Peyer's patch (tissue), 4 donors: ENCODE measurements at places on chromosomes 1 and 21.

- DNase-seq: no peak
Measured at GRCh38 chr1:77583483-77583882, 99.0 kb downstream of the ZZZ3 start.

DNA sequence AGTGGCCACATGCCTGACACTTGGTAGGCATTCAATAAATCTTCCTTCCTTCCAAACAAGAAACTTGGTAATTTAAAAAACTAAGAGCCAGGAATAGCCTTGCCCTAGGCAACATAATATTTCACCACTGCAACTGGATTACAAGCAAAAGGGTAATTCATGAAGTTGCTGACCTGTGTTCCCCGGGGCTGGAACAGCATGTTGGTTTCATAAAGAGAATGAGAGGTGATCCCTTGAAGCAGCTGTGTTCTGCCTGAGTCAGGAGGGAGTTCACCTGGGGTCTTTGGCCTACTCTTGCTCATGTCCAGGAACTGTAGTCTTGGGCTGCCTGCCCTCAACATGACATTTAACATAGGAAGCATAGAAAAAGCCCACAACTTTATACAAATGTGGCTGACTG is 329.0 kb upstream of the DAB1 start:
- no peak for DNase-seq

DNA sequence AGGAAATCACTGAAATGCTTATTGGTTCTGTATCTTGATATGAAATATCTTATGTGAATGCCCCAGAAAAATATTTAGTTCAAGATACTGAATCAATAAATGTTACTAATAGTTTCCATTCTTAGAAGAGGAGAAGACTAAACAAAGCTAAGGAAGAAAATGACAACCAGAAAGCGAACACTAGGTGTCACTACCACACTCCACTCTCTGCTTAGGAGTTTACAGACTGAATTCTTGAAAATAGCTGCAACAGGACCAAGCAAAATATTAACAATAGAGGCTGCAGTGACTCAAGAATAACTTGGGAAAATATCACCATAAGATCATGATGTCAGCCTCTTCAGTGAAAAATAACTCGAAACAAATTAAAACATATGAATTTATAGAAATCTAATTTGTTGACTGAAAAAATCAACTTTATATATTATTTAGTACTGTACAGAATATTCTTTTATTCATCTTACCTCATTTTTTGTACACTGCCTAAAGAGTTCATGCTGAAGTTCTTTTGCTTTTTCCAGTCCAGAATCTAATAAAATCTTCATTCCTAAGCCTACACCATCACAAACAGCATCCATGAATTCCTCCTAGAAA is 61.6 kb downstream of the KIF14 start:
- DNase-seq: no peak

GRCh38 chr1:161044908-161045735 is 655 bp downstream of the USF1 start:
- DNase-seq: peak; percentile 82

DNA sequence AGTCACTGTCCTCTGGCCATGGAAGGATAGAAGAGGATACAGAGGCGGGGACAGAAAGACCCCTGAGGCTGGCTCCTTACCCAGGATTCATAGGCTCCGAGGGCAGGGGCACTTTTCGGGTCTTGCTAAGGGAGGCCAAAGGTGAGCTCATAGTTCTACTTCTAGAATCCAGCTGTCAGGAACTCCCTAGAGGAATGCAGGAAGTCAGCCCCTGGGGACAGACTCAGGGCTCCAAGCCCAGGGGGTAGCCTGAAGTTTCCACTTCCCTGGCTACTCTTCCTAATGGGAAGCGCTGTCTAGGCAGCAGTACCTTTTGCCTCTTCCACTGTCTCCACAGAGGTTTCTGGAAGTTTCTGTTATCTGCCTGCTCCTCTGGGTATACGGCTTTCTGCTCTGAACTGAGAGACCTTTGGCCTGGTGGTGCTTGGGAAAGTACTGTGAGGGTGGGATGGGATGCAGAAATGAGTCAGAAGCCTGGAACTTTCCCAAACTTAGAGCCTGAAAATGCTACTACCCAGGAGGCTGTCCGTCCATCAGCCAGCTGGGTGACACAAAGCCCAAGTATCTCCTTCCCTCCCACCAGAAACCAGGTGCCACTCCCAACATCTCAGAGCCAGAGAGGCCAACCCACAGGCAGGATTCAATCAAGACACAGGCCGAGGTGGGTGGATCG is 3.6 kb downstream of the UBXN11 start:
- no peak for DNase-seq

DNA sequence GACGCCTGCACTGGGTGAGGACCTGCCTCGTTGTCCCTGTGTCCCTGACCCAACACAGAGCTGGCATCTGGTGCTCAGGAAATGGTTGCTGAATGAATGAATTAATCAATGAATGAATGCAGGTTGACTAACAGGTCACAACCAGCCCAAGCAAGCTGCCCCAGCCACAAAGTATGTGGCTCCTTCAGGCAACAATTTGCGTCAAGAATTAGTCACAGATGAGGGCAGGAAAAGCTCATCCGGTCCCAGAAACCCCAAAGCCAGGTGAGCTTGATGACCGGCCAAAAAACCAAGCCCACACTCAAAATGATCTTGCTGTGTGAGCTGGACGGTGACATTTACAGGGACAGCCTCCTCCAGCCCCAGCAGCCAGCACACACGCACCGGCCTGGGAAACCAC is 40.6 kb upstream of the GPR153 start:
- DNase-seq: no peak

DNA sequence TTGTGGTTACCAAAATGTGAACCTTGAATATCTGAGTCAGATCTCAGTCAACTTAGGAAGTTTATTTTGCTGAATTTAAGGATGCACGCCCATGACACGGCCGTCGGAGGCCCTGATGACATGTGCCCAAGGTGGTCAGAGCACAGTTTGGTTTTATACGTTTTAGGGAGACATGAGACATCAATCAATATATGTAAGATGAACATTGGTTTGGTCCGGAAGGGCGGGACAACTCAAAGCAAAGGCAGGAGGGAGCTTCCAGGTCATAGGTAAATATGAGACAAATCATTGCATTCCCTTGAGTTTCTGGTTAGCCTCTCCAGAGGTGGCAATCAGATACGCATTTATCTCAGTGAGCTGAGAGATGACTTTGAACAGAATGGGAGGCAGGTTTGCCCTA is 1.0 kb upstream of the PRMT2 start:
- DNase-seq: no peak

- no peak for DNase-seq
Measured at GRCh38 chr1:23798662-23799142, 1.9 kb downstream of the GALE start.

DNA sequence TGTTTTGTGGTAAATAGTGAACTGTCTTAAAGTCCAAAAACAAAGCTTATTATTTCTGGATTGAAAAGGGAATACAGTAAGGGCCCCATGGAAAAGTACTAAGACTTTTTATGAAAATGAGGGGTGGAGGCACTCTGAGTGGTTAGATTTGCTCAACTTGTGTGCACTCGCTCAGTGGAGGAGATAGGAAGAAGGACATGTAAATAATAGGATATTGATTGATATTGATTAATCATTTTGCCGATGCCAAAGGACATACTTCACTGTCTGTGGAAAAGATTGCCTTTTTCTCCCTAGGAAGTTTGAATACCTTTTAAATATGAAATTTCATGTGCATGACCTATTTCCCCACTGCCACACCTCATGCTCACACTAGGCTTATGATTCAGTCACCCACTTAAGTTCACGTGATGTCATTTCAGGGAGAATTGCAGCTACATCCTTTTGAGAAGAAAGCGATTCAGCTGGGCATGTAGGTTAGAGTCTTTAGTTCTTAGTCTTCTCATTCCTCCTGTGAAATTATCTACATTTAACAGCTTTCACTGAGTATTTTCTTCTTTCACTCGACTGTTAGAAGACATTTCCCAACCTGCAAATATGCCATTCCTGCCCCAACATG is 5.0 kb downstream of the MTR start:
- no peak for DNase-seq

DNA sequence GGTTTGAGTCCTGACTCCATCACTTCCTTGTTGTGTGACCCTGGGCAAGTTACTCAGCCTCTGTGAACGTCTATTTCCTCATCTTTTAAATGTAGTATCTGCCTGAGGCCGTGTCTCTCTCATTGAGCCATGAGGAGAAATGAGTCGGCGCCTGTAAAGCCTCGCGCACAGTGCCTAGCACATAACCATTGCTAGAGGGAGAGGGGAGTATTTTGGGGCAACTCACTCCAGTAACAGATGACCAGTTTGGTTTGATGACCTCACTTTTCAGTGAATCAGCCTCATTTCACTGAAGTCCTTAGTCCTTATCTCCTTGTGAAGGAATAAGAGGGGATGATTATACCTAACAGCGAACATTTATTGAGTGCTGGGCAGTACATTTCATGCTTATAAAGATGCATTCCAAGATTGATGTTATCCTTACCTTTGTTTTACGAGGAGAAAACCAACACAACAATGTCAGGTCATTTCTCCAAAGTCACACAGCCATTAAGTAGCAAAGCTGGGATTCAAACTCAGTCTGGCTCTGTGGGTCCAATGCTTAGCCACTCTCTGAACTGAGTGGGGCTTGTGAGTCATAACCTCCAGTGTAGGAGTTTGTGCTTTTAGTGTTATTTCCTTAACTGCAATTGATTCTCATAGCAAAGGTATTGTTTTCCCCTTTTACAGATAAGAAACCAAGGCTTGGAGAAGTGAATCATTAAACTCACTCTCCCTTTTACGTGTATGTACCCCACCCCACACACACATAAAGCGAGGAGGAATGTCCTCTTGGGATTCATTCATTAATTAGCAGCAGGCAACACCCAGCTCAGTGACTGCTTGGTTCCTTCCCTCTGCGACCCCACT is 25.9 kb downstream of the KCNC4 start:
- no peak for DNase-seq

DNA sequence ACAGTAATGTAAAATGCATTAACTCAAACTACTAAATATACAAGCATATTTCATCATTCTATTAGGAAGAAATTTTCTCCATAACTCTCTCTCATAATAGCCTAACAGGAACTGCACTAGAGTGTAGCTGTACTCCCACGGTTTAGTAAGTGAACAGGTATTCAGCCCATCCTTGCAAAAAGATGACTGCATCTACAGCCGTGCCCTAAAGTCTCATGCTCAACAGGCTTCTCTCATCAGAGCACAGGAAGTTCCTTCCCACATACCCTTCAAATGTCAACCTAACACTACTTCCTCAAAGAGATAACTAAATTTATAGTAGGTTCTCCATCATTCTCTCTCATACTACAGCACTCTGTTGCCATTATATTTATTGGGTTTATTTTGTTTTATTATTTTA is 251.6 kb downstream of the AKT3 start:
- no peak for DNase-seq

DNA sequence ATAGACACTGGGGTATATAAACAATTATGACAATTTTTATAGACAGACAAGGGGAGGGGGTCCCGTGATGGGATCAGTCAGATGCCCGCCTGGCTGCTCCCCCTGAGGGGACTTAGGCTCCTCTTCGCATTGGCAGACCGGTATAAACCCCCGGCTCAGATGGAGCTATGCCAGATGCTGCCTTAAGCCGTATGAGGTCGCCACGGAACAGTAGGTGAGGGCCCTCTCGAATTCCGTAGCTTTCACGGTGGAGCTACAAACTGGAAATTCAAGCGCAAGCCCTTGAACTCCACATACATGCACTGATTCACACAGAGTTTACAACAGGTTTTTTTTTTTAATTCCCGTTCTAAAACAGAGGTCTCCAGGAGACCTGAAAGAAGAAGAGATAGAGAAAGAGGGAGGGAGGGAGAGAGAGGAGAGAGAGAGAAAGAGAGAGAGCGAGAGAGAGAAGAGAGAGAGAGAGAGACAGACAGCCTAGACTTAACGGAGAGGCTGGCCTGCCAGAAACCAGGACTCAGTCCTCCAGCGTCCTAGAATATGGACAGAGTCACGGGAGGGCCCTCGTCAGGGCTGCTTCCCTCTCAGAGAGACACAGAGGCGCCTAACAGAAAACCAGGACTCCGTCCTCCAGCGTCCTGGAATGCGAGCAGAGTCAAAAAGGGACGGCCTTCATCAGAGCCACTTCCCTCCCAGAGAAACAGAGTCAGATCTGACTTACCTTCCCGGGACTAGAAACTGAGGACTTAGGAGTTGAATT is 24.4 kb upstream of the TMEM54 start:
- no peak for DNase-seq

DNA sequence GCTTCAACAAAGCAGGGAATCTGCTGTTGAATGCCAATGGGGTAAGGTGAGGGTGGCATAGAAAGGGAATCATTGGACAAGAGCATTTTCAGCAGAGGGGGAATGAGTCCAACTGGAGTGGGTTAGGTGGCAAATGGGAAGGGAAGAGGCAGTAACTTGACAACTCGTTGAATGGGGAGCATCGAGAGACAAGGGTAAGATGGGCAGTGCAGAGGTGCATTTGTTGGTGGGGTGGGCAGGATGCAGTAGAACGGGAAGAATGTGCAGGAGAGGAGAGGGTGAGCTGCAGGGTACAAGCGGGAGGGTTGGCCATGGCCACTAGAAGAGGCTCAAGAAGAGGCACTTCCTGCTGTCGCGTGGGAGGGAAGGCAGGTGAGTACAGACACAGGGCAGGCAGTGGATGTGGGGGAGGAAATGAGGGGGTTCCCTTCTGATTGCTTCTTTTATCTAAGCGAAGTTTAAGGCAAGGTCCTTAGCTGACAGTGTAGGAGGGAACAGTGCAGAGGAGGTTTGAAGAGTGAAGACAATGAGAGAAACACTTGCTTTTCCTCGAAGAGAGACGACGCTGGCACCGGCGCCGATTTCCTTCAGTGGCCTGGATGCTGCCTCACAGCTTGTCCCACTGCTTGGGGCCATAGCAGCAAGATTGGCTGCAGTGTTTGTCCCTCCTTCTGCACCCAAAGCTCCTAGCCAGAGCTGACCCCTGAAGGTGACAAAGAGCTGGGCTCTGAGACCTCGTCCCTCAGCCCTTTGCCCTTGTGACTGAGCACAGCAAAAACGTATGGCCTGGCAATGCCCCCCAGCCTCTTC is 3.2 kb upstream of the IKBKE start:
- DNase-seq: peak; percentile 32

DNA sequence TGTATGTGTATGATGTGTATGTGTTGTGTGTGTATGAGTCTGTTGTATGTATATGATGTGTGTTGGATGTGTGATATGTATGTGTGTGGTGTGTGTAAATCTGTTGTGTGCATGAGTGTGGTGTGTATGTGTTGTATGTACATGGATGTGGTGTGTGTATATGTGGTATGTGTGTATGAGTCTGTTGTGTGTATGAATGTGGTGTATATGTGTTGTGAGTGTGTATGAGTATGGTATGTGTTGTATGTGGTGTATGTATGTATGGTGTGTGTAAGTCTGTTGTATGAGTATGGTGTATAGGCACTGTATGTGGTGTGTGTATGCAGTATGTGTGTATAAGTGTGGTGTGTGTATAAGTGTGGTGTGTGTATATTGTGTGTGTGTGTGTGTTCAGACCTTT is 95.0 kb downstream of the PLXNA2 start:
- DNase-seq: no peak

- no peak for DNase-seq
Measured at GRCh38 chr1:71166178-71167173, 85.6 kb upstream of the ZRANB2 start.

GRCh38 chr1:230863449-230863848 is 4.9 kb downstream of the C1orf198 start:
- peak; percentile 23 for DNase-seq
